ENCODE measurements at places on chromosomes 4 and X.

- no peak for DNase-seq
These were observed 44.4 kb downstream of the CCDC158 start for GRCh38 chr4:76376534-76376933.

- no peak for DNase-seq
These were observed 119.9 kb downstream of the FBXW7 start for GRCh38 chr4:152415980-152416379.

DNA sequence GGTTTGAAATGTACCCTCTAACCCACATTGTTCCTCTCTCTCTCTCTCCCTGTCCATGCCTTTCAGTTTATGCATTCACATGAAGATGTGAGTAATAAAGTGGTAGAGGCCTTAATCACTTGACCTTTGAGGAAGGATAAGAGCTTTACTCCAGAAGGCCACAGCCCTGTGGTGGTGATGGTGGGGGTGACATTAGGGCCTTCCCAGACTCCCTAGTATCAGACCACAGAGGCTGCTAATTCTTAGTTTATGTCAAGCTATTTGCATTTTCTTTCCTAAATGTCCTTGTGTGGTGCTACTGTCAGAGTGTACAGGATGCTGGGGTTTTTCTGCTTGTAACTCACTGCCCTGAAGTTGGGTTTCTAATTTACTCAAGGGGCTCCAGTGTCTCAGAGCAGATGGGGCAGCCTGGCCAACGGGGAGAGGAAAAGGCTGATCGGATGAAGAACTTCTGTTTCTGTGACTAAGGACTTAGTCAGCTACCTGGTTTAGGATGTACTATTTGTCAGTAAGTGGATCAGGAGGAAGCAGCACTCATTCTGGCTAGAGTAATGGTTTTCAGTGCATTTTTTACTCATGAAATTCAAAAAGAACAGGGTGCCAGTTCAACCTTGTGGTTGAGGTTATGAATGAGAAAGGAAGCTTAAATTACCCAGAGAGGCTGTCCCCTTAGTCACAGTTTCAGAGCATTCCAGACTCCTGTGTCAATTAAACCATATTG lies 509.6 kb upstream of the DIPK2B start:
- no peak for DNase-seq

DNA sequence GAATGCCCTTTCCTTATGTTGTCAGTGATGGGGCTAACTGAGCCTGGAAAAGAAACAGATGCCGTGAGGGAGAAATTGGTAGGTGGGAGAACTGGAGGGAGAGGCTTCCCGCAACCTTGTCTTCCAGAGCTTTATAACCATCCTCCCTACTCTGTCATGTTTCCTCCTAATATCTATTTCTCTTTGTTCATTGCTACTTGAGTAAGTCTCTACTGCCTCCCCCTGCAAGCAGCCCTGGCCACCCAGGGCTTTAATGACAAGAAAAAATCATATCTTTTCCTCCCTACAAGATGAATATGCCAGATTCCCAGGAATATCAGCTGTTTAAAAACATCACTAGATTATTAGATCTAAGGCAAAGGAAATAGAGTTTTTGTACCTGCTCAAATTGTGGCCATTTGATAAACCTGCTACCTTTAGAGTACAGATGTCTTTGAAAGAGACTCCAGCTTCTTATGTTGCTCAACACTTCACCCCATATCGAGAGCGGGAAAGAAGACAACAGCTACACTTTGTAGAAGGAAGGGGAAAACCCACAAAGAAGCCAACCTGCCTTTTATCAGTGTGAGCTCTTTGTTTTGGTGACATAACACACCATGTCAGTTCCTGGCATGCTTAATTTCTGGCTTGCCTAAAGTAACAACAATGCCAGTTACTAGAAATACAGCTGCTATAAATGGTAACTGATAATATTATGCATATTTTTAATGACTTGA lies 186.6 kb upstream of the LEF1 start:
- DNase-seq = no peak

GRCh38 chrX:148069759-148070503 lies 88.8 kb downstream of the FMR1NB start:
- no peak for DNase-seq

GRCh38 chr4:184261246-184261645 lies 43.6 kb upstream of the ENPP6 start:
- DNase-seq = no peak

- no peak for DNase-seq
These were observed 988.3 kb downstream of the PCDH19 start for GRCh38 chrX:99421796-99422195.

DNA sequence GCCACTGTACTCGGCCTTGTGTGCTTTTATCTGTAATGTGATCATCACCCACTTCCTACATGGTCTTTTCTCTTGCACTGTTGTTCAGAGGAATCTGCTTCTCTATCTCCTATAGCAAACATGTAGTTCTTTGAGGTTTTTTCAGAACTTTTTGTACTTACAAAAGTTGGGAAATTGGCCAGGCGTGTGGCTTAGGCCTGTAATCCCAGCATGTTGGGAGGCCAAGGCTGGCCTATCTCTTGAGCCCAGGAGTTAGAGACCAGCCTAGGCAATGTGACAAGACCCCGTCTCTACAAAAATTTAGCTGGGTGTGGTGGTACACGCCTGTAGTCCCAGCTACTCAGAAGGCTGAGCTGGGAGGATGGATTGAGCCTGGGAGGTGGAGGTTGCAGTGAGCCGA lies 30.4 kb downstream of the TAF1 start:
- DNase-seq = no peak

- DNase-seq = no peak
These were observed 23.2 kb upstream of the TXK start for GRCh38 chr4:48157271-48157670.

GRCh38 chr4:112492321-112492720 lies 23.7 kb downstream of the NEUROG2 start:
- no peak for DNase-seq

DNA sequence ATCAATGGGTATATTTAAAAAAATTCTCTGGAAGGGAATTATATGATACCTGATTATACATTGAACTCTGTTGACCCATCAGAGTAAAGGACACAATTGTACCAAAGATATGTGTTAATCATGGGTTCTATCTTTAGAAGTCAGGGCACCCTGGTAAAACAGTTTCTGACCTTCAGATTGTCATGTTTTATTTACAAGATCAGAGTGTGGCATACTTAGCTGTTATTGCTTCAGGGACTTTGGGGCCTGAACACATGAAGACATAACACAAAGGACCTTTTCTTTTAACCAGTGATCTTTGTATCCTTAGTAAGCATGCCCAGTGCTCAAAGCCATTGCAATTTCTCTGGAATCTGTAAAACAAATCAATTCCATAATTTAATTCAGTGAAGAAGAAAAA lies 204.8 kb upstream of the RPS6KA3 start:
- no peak for DNase-seq

- DNase-seq = no peak
These were observed 179.1 kb downstream of the BMPR1B start for GRCh38 chr4:94936854-94937253.

DNA sequence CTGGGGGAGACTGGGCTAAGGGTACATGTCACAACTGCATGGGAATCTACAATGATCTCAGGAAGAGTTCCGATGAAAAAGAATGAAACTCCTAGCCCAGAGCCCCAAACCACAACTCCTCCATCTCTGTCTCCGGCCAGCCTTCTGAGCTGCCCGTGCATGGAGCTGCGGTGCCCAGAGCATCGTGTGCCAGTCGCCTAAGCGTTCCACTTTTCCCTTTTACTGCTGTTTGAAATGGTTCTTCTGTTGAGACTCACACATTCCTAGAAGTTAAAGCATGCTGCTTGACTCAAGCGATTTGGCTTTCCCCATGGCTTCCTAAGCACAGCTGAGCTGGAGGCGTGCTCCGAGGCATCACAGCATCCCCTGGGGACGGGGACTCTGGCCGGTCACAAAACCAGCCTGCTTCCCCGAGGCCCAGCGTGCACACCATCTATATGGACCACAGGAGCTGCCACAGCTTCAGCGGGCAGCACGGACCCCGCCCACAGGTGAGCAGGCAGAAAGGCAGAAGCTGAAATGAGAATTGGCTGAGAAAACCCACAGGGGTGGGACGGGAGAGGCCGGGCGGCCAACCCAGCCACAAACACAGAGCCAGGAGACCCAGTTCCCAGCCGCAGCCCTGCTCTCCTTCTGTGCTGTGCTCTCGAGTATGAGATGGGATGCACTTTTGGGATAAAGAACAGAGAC lies 5.0 kb downstream of the CCNQ start:
- DNase-seq = no peak

- no peak for DNase-seq
These were observed 318.6 kb downstream of the LDB2 start for GRCh38 chr4:16579866-16580265.

- DNase-seq = no peak
These were observed 287.0 kb upstream of the TET2 start for GRCh38 chr4:104859601-104860237.

DNA sequence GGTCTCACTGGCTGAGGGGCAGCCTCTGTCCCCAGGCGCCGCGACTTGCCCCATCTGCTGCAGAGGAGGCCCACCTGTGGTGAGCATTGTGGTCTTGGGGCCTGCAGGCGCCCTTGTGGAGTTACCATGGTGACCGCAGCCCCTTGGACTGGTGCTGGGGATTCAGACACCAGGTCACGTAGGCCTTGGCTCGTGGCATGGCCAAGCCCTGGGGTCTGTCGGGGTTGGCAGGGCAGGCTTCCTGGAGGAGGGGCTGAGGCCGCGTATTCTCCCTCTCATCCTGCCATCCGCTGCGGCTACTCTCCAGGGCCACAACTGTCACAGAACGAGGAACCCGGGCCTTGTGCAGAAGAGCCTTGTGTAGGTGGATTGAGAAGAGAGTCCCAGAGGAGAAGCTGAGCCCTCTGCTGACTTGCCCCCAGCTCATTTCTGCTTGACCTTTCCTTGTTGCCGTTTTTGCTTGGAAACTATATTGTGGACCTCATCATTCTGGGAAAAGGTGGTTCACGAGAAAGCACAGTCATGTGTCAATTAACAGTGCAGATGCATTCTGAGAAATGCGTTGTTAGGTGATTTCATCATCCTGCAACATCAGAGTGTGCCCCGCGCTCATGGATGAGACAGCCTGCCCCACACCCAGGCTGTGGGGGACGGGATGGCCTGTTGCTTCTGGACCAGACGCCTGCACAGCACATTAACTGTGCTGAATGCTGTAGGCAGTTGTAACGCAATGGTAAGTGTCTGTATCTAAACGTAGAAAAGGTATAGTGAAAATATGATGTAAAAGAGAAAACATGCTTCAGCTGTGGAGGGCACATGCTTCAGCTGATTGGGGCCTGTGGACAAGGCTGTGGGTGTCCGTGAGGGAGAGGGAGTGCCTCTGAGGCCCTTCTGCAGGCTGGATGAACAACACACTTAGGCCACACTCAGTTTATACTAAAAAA lies 38.5 kb downstream of the TRMT44 start:
- no peak for DNase-seq

GRCh38 chr4:40550948-40551462 lies 78.7 kb downstream of the RBM47 start:
- DNase-seq = no peak
